ENCODE measurements at places on chromosomes 3 and 15.

DNA sequence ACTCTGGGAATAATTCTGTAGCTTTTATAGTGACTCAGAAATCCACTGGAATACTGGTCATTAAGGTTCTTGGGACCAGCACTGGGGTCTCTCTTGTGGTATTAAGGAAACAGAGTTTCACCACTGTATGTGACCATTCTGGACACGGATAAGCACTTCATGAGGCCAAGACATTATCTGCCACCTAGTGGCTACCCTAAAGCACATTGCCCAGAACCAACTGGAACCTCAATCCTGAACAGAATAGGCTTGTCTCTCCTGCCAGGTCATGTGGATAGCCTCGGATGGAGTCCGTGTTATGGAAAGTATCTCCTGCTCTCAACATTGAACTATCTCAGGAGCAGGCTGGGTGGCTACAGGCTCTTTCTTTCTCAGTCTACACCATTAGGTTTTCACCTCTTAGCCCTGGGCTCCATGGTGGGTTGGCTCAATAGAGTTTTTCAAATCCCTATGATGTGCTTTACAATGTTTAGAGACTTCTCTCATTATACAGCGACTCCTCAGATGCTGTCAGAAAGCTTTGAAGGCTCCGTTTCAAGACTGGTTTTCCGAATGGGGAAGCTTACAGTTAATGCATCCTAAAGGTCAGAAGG, 167.6 kb upstream of the ST8SIA2 start:
- DNase-seq, result peak; percentile 62
- no peak overlapping the region for H3K27ac ChIP-seq
- H3K4me3 ChIP-seq, result no peak overlapping the region
- no peaks in the 10 kb centered on the region for H3K27me3 ChIP-seq

GRCh38 chr3:42488687-42489086, 13.8 kb upstream of the VIPR1 start:
- H3K27me3 ChIP-seq, result no peaks in the 10 kb centered on the region
- no peaks in the 10 kb centered on the region for H3K36me3 ChIP-seq
- H3K27ac ChIP-seq, result no peak overlapping the region
- 0 out of 2 replicates have a peak, but pooled peaks cover 2% of the 10 kb centered on the region for H3K4me1 ChIP-seq
- H3K4me3 ChIP-seq, result no peak overlapping the region

GRCh38 chr3:71916747-71917369, 131.9 kb upstream of the PROK2 start:
- no peak for DNase-seq
- H3K27me3 ChIP-seq, result no peaks in the 10 kb centered on the region
- H3K27ac ChIP-seq, result no peak overlapping the region
- no peak overlapping the region for H3K4me3 ChIP-seq
- no peaks in the 10 kb centered on the region for H3K4me1 ChIP-seq

- H3K36me3 ChIP-seq, result no peaks in the 10 kb centered on the region
- no peaks in the 10 kb centered on the region for H3K27me3 ChIP-seq
- peak; percentile 36 for DNase-seq
- H3K4me3 ChIP-seq, result no peak overlapping the region
- no peak overlapping the region for H3K27ac ChIP-seq
- H3K4me1 ChIP-seq, result peaks cover 19% of the 10 kb centered on the region
These were observed 40.6 kb upstream of the RBMS3 start for GRCh38 chr3:29240248-29240647.

DNA sequence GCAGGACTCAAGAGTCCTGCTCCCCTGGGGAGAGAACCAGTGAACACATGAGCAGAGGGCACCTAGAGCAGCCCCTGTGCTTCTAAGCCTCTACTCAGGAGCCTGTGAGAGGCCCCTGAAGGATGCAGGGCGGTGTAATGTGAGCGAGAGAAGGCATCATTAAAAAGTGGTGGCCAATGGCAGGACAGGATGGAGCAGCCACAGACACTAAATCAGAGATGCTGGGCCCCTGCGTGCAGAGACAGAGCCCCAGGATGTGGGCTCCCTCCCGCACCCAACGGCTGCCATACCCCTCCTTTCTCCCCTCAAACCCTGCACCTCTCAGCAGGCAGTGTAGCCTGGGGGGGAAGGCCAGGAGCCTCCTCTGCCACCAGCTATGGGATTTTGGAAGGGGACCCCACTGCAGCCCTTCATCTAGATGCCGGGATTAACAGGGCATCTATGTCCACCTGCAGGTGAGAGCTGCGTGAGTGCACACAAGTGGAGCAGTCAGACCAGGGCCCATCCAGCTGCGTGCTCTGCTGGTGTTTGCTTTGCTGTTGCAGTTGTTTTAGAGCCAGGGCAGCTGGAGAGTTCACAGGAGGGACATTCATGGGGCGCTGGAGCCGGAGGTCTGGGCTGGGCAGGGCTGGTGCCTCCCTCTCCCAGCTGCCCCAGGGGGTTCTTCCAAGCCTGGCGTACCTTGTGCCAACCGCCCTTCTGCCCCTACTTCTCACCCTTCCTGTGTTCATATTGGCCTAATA, 5.1 kb upstream of the IQSEC1 start:
- no peak overlapping the region for H3K4me3 ChIP-seq
- H3K27me3 ChIP-seq, result peaks cover 19% of the 10 kb centered on the region
- no peaks in the 10 kb centered on the region for H3K4me1 ChIP-seq
- no peak overlapping the region for H3K27ac ChIP-seq
- DNase-seq, result no peak

DNA sequence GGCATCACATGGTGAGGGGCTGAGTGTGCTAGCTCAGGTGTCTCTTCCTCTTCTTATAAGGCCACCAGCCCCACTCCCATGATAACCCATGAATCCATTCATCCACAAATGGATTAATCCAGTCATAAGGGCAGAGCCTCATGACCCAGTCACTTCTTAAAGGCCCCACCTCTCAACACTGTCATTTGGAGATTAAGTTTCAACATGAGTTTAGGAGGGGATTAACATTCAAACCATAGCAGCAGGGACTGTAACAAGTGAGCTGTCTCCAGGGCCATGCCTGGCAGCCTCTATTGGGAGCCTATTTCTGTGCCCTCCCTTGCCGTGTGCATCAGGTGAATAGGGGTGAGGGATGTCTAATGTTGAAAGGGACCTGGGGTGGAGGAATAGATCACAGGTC, 77.5 kb downstream of the CHRD start:
- no peak overlapping the region for H3K27ac ChIP-seq
- no peak overlapping the region for H3K4me3 ChIP-seq
- H3K4me1 ChIP-seq, result no peaks in the 10 kb centered on the region
- no peak for DNase-seq
- H3K36me3 ChIP-seq, result no peaks in the 10 kb centered on the region

GRCh38 chr3:47503033-47503432, 10.5 kb downstream of the ELP6 start:
- no peaks in the 10 kb centered on the region for H3K27me3 ChIP-seq
- no peak overlapping the region for H3K4me3 ChIP-seq
- H3K27ac ChIP-seq, result no peak overlapping the region
- peaks cover 27% of the 10 kb centered on the region for H3K36me3 ChIP-seq
- peaks cover 12% of the 10 kb centered on the region for H3K4me1 ChIP-seq

DNA sequence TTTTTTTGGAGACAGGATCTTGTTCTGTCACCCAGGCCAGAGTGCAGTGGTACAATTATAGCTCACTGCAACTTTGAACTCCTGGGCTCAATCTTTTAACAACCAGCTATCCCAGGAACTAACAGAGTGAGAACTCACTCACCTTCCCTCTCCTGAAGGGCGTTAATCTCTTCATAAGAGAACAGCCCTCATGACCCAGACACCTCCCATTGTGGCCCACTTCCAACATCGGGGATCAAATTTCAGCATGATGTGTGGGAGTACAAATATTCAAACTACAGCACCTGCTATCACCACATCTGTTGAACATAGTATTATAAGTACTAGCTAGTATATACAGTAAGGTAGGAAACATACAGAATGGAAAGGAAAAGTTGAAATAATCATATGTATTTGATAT, 132.5 kb downstream of the DOCK3 start:
- no peaks in the 10 kb centered on the region for H3K27me3 ChIP-seq
- no peak overlapping the region for H3K4me3 ChIP-seq
- H3K36me3 ChIP-seq, result peaks cover 6% of the 10 kb centered on the region
- H3K4me1 ChIP-seq, result no peaks in the 10 kb centered on the region
- H3K27ac ChIP-seq, result no peak overlapping the region
- no peak for DNase-seq

DNA sequence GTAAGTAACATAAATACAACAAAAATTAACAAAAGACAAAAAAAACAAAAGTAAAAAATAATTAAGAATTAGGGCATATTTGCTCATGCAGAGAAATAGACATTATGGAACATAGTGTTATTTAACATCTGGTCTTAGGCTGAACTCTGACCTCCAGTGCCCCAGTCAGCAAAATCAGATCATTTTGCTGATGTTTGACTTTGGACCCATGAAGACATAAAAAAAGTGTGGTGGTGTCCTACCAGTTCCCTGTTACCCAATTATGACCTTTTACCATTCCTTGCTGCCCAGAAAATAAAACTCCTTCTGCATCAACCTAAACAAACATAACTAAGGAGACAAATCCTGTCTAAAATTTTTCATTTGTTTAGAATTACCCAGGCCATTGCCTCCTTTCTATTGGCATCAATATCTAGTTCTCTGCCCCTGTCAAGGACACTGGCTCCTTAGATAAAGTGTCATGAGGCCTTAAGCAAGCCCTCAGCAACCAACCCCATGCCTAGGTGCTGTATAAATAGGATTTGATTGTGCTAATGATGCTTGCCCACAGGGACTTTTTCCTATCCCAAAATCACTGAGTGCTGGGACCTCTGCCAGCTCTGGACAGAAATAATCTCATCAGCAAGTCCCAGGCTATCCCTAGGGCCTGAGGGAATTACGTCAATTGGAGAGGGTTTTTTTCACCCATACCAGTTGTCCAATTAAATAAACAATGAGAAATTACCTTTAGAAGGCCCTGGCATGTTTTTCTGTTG, 334.5 kb upstream of the UMPS start:
- H3K4me3 ChIP-seq, result no peak overlapping the region
- no peaks in the 10 kb centered on the region for H3K27me3 ChIP-seq
- no peaks in the 10 kb centered on the region for H3K36me3 ChIP-seq
- no peak overlapping the region for H3K27ac ChIP-seq
- DNase-seq, result no peak

GRCh38 chr3:194162070-194162678, 26.2 kb downstream of the HES1 start:
- H3K36me3 ChIP-seq, result no peaks in the 10 kb centered on the region
- no peak overlapping the region for H3K27ac ChIP-seq
- no peaks in the 10 kb centered on the region for H3K27me3 ChIP-seq
- H3K4me3 ChIP-seq, result no peak overlapping the region
- H3K4me1 ChIP-seq, result peaks cover 15% of the 10 kb centered on the region

- peaks cover 49% of the 10 kb centered on the region for H3K4me1 ChIP-seq
- DNase-seq, result peak; percentile 38
- H3K27ac ChIP-seq, result peak overlapping the region; percentile 59
- H3K36me3 ChIP-seq, result no peaks in the 10 kb centered on the region
- H3K27me3 ChIP-seq, result peaks cover 71% of the 10 kb centered on the region
- H3K4me3 ChIP-seq, result peak overlapping the region; percentile 55
These were observed 138.9 kb downstream of the TMCO5A start for GRCh38 chr15:38073178-38073946.

DNA sequence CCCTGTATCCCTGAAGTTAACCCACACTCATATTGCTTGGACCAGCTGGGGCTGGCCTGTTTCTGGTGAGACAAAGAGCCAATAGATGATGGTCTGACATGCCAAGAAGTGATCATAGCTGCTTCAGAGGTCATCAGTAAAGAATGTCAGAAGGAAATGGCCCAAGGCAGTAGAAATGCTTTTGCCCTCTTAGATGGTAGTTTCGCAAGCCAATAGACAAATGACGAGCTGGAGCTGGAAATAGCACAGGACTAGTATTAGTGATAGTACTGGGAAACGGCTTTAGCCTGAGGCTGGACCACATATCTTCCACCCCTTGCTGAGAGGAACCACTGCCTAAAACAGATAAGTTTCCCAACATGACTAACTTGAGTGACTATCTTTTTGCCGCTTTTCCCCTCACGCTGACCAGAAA, 176.1 kb upstream of the THBS1 start:
- no peaks in the 10 kb centered on the region for H3K27me3 ChIP-seq
- no peak for DNase-seq
- H3K27ac ChIP-seq, result no peak overlapping the region
- H3K36me3 ChIP-seq, result no peaks in the 10 kb centered on the region
- no peaks in the 10 kb centered on the region for H3K4me1 ChIP-seq

DNA sequence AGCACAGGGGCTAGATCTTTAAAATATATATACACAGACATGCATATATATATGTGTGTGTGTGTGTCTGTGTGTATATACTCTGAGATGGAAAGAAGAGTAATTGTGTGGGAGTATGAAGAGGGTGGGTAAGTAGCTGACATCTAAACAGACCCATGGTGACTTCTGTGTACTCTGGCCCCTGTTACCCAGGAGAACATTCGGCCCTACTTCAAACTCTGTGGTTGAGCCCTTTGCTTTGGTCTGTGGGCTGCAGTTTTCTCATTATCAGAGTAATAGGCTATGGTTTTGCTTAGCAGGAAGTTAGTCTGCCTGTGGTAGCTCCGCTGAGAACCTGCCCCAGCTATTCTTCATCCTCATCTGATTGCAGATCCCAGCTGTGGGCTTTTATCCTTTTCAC, 141.4 kb downstream of the RBPMS2 start:
- H3K27me3 ChIP-seq, result no peaks in the 10 kb centered on the region
- peak; percentile 25 for DNase-seq
- H3K36me3 ChIP-seq, result no peaks in the 10 kb centered on the region
- H3K27ac ChIP-seq, result peak overlapping the region; percentile 89
- H3K4me3 ChIP-seq, result peak overlapping the region; percentile 28

- H3K27ac ChIP-seq, result no peak overlapping the region
- H3K4me3 ChIP-seq, result no peak overlapping the region
- H3K36me3 ChIP-seq, result no peaks in the 10 kb centered on the region
- no peaks in the 10 kb centered on the region for H3K4me1 ChIP-seq
- no peak for DNase-seq
These were observed 22.9 kb upstream of the DCLK3 start for GRCh38 chr3:36786921-36787890.

- H3K36me3 ChIP-seq, result no peaks in the 10 kb centered on the region
- H3K27me3 ChIP-seq, result no peaks in the 10 kb centered on the region
- H3K4me3 ChIP-seq, result no peak overlapping the region
These were observed 2.0 kb upstream of the PFKFB4 start for GRCh38 chr3:48558493-48559134.

- H3K27me3 ChIP-seq, result no peaks in the 10 kb centered on the region
- H3K4me3 ChIP-seq, result peak overlapping the region; percentile 72
- no peaks in the 10 kb centered on the region for H3K4me1 ChIP-seq
- DNase-seq, result no peak
- H3K36me3 ChIP-seq, result no peaks in the 10 kb centered on the region
- no peak overlapping the region for H3K27ac ChIP-seq
These were observed 29.4 kb downstream of the NBEAL2 start for GRCh38 chr3:47008851-47009224.

DNA sequence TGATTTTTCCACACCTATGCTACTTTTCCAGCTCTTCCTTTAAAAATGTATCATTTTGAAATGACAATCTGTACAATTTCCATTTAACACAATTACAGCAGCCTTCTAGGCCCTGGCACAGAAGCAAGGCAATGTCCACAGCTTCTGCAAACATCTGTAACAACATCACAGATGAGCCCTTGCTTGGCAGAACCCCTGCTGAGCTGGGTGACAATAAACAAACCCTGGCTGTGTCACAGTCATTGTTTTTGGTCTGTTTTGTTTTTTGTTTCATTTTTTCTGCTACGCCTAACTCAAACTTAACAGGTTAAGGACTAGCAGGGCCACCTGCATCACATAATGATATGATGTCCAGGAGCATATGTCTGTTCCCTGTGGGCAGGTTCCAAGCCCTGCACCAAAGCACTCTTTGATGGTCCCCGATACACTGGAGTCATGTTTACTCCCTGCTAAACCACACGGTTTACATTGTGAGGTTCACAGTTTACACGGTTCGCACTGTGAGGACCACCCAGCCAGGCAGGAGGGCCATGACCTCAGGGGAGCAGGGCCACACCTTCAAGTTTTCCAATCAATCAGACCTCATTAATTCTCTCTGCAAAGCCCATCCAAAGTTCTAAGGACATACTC, 186.8 kb upstream of the CHRNA7 start:
- H3K4me1 ChIP-seq, result no peaks in the 10 kb centered on the region
- H3K27me3 ChIP-seq, result no peaks in the 10 kb centered on the region
- no peak overlapping the region for H3K4me3 ChIP-seq
- H3K36me3 ChIP-seq, result no peaks in the 10 kb centered on the region
- no peak for DNase-seq
